ENCODE measurements at places on chromosomes 7 and 10.
A peak's percentile ranks its signal among the peaks of the same experiment; 100 is the strongest.

DNA sequence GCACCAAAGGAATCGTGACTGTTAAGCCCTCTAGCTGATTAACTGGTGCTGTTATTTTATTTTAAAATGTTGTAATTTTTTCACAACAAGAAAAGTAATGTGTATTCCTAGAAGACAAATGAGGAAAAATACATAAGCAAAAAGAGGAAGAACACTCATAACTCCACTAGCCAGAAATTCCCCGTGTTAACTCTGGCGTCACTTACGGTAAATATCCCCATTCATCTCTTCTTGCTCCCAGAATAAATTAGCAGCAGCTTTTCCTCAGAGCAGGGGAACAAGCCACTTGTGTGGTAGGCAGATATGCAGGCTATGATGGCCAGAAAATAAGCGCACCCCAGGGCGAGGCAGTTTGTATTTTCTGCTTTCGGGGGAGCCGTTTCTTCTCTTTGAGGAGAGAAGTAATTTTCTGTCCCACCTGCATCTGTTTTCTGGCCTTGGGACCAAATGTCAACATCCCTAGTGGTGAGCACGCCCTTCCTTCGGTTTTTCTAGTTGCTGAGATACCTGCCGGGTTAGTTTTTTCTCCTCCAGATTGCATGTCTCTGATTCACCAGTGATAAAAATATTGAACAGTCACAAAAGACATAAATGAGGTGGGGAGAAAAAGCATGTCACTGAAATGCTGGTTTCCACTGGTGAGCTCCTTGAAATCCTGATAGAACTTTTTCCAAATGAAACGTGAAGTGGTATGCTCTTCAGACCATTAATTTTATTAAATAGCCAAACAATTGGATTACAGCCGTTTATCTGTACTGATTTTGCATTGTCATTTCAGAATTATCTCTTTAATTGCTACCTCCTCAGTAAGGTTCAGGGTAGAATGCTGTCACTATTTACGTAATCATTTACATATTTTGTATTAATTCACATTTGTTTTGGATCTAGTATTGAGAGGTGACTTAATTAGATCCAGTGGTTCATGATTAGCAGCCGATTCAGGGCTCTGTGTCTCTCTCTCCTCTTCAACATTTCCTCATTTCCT lies 268.1 kb downstream of the CAMK1D start:
- no peak for DNase-seq

GRCh38 chr10:80805343-80806020 lies 267.8 kb downstream of the SH2D4B start:
- no peak for DNase-seq

- no peak for DNase-seq
Observed at GRCh38 chr7:148589640-148590039, 926 bp upstream of the C7orf33 start.

DNA sequence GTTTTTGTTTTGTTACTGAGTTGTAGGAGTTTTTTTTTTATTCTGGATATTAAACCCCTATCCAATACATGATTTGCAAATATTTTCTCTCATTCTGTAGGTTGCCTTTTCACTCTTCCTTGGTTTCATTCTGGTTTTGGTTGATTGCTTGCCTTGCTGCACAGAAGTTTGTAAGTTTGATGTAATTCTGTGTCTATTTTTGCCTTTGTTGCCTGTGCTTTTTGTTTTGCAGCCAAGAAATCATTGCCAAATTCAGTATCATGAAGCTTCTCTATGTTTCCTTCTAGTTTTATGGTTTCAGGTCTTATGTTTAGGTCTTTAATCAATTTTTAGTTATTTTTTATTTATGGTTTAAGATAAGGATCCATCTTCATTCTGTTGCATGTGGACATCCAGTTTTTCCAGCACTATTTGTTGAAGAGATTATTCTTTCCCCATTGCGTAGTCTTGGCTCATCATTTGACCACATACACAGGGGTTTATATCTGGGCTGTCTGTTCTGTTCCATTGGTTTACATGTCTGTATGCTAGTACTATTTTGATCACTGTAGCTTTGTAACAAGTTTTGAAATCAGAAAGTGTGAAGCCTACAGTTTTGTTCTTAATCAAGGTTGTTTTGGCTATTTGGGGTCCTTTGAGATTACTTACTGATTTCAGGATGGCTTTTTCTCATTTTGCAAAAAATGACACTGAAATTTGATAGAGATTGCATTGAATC lies 26.4 kb downstream of the BMPR1A start:
- no peak for DNase-seq

- DNase-seq = no peak
Observed at GRCh38 chr7:4895766-4896165, 12.2 kb upstream of the RADIL start.

- DNase-seq = no peak
Observed at GRCh38 chr7:16874066-16874465, 7.7 kb downstream of the AGR3 start.

DNA sequence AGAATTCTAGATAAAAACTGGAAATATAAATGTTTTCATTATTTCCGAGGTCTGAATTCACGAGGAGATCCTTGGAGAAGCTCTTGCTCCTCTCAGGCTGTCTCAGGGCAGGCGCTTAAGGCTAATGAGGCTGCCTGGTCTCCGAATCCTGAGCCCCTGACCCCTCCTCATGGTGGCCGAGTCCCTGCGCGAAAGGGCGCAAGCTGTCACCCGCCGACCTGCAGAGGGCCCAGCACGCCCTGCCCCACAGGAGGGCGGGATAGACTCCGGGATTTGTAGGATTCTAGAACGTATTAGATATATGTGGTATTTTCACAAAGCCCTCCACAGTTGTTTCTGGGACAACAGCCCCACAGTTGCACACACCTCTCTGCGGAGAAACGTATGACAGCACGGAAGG lies 284.1 kb downstream of the ABCA13 start:
- DNase-seq = no peak

GRCh38 chr10:119238577-119238976 lies 31.2 kb downstream of the GRK5 start:
- no peak for DNase-seq

DNA sequence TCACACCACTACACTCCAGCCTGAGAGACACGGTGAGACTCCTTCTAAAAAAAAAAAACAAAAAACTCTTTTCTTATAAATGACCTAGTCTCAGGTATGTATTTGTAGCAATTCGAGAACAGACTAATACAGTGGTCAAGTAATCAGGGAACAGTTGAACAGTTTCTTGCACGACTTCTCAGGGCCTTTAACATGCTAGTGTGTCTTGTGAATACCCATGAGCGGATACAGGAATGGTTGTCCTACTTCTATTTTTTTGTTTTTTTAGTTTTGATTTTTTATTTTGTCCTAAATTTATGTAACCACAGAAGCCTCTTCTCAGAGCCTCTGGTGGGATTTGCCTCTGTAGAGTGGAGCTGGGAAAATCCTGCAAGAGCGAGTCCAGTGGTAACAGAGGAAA lies 71.0 kb upstream of the NANOS1 start:
- DNase-seq = no peak

GRCh38 chr10:70578371-70578947 lies 24.1 kb downstream of the PRF1 start:
- DNase-seq = no peak

DNA sequence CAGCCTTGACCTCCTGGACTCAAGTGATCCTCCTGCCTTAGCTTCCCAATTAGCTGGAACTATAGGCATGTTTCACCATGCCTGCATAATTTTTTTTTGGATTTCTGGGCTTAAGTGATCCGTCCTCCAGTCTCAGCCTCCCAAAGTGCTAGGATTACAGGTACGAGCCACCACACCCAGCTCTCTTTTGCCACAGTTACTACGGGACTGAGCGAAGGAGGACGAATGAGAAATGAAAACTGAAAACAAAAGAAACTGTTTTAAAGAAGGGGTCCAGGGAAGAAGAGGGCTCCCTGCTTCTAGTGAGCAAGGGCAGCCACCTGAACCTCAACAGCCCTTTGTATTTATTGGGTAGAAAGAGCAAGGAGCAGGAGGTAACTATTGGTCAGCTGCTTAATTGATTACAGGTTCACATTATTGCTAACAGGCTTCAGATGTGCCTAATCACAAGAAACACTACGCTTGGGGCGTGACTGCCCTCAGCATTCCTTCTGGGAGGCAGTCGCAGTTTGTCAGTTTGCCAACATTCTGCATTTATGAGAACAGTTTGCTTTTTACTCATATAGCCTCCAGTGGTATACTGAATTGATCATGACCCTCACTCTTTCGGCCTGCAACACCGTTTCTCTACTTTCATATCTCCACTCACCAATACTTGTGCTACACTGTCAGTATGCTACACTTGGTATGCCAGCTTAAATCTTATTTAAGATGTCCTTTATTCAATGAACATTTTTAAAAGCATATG lies 676.8 kb downstream of the DNAJB9 start:
- DNase-seq = peak; percentile 19

- peak; percentile 34 for DNase-seq
Observed at GRCh38 chr7:35714862-35715261, 19.9 kb upstream of the HERPUD2 start.

DNA sequence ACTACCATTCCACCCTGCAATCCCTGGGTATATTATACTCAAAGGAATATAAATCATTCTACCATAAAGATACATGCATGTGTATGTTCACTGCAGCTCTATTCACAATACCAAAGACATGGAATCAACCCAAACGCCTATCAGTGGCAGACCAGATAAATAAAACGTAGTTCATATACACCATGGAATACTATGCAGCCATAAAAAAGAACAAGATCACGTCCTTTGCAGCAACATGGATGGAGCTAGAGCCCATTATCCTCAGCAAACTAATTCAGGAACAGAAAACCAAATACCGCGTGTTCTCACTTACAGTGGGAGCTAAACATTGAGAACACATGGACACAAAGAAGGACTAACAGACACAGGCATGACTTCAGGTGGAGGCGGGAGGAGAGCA lies 138.3 kb downstream of the DYNC2I1 start:
- no peak for DNase-seq

DNA sequence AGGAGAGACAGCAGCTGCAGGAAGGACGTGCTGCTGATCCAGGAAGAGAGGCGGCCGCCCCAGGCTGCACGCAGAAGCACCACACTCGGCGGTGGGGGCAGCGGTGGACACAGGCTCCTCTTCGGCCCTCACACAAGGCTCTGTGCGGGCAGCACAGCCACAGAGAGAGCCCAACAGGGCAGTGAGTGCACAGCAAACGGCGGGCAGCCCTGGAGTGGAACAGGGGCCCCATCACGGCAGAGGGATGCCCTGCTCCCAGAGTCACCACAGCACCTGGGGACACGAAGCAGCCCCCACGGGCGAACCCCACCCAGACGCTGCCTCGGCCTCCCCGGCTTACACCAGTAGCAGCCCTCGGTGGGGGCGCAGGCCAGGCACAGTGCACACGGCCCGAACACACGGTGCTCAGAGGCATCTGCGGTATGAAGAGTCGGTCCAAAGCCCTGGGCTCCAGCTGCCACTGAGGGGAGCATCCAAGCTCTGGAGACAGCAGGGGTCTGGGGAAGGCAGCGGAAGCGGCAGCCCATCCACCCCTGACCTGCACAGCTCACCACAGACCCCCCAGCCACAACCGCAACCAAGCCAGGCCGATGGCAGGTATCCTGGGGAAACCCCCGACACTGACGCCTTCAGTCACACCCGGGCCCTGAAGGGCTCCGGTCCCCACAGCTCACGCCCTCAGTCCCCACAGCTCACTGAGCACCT lies 16.8 kb downstream of the NUDT1 start:
- no peak for DNase-seq

GRCh38 chr7:2143981-2144595 lies 88.7 kb downstream of the MAD1L1 start:
- DNase-seq = no peak

GRCh38 chr7:2409745-2410414 lies 6.5 kb downstream of the CHST12 start:
- no peak for DNase-seq

DNA sequence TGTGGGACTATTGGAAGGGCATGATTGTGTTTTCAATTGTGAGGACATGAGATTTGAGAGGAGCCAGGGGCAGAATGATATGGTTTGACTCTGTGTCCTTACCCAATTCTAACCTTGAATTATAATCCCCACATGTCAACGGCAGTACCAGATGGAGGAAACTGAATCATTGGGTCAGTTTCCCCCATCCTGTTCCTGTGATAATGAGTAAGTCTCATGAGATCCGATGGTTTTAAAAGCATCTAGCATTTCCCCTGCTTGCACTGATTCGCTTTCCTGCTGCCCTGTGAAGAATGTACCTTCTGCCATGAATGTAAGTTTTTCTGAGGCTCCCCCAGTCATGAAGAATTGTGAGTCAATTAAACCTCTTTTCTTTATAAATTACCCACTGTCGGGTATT lies 1367.1 kb downstream of the XPNPEP1 start:
- DNase-seq = no peak

GRCh38 chr7:12896316-12896715 lies 208.9 kb downstream of the ARL4A start:
- no peak for DNase-seq

- DNase-seq = no peak
Observed at GRCh38 chr7:12713625-12714378, 26.4 kb downstream of the ARL4A start.

GRCh38 chr7:128961030-128961659 lies 23.4 kb downstream of the IRF5 start:
- DNase-seq = no peak
